Activated CD8-positive, alpha-beta memory T cell treated with anti-CD3 and anti-CD28 coated beads for 1 hour (primary cell): ENCODE measurements at places on chromosomes 11 and 22.

GRCh38 chr11:26045082-26045481, 286.8 kb upstream of the ANO3 start:
- no peak for DNase-seq

DNA sequence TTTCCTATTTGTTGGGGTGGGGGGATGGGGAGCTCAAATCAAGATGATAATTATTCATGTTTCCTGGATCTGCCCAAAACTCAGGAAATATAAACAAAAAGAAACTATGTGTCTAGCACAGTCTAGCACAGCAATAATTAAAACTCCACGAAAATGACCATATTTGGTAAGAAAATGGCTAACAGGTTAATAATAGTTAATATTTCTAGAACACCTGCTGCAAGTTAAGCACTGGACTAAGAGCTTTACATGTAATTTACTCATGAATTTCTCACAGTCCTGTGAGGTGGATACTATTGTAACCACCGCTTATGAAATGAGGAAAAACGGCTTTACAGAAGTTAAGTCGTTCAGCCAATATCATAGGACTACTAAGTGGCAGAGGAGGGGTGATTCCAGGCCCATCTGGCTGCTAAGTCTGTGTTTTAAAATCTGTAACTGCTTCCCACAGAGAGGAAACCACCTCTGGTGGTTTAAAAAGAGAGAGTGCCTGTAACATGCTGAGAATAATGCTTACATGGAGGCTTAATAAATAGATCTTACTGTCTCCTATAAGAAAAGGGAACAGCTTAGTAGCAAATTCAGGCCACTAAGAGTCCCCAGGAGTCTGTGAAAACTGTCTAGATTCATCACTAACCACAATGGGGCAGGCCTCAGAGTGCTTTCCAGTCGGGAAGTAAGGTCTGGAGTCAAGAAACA, 11.0 kb upstream of the AMOTL1 start:
- no peak for DNase-seq

DNA sequence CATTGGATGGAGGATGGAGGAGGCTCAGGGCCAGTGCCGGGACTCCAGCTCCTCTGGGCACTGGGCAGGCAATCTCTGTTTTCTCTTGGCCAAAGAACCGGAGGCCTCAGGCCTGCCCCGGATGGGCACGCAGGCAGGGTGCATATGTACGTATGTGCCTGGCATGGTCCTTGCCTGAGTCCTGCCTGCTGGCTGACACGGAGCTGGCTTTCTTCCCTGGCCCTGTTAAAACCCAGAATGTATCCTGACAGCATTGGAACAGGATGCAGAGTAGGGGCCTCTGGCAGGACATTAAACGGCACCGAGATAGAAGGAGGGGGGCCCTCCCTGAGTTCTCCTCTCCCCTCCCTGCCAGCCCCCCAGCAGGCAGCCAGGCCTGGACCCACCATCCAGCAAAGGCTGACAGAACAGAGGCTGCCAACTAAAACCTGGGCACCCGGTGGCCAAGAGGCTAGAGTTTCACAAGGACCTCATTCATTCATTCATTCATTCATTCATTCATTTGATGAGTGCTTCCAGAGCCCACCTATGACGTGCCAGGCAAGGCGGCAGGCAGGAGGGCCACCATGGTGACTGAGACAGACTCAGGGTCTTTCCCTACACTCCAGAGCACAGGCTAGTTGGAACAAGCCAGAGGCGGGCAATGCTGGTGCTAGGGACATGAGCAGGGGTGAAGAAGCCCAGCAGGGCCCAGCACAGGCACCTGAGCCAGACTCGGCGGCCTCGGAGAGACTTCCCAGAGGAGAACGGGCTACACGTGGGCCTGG, 28.8 kb downstream of the FLRT1 start:
- no peak for DNase-seq

DNA sequence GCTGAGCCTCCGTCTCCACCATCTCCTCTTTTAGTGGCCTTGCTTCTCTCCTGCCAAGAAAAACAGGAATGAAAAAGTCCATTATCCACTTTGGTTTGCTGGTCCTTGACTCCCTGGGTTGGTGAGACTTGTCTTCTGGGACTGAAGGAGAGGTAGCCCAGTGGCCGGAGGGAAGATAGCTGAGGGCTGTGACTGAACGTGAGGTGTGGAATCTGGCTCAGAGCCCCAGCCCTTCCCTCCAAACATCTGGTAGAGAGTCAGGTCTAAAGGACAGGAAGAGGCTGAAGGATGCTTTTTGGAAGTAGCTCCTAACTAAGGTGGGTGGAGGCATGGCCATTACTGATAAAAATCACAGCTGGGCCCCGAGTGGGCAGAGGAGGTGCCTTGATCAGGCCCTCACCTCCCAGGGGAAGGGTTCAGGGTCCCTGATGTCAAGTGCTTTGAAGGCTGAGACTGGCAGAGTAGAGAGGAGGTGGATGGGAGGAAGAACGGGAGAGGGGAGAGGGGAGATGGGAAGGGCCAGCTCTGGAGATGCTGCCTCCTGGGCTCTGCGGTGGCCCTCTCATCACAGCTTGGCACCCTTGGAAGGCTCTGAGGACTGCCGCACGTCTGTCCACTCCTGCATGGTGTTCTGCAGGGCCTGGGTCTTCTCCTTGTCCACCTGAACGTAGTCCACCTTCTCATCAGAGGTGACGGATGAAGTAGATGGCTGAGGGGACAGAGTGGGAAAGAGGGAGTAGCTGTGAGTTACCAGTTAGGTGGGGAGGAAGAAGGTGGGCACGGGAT, 30.2 kb downstream of the USP35 start:
- no peak for DNase-seq

GRCh38 chr11:87036756-87037449, 831 bp upstream of the TMEM135 start:
- no peak for DNase-seq

GRCh38 chr11:46808799-46809431, 37.2 kb downstream of the CKAP5 start:
- DNase-seq, result no peak

DNA sequence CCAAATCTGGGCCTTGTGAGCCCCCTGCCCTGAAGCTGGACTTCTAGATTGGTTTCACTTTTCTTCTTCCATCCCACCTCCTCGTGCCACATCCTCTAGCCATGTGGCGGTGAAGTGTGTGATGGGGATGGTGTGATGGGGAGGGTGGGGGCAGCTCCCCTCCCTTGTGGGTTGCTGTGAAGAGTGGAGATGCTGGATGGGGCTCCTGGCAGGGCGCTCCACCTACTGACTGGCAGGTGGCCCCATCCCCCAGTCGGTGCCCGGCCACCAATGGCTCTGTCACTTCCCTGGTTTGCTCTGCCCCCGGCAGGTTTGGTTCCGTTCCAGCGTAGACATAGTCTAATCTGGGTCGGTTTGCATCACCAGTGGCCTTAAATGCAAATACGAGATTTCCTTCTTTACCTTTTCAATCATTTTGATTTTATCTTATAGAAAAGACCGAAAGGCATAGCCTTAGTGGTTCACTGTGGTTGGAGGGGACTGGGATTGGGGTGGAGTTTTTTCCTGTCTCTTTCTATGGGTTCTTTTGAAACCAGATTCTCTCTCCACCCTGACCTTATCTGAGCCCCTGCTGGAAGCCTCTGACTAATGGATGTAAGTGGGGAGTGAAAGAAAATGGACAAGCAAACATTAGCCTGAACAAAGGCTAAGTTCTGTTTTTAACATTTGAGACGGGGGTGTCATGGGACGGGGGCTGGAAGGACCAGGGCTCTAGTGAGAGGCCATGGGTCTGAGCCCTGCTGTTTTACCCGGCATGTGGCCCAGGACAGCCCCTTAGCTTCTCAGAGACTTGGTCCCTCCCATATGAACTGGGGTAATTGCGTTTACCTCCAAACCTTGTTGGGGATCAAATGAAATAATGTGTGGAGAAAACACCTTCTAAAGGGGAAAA, 149.3 kb downstream of the CACNA1I start:
- no peak for DNase-seq

DNA sequence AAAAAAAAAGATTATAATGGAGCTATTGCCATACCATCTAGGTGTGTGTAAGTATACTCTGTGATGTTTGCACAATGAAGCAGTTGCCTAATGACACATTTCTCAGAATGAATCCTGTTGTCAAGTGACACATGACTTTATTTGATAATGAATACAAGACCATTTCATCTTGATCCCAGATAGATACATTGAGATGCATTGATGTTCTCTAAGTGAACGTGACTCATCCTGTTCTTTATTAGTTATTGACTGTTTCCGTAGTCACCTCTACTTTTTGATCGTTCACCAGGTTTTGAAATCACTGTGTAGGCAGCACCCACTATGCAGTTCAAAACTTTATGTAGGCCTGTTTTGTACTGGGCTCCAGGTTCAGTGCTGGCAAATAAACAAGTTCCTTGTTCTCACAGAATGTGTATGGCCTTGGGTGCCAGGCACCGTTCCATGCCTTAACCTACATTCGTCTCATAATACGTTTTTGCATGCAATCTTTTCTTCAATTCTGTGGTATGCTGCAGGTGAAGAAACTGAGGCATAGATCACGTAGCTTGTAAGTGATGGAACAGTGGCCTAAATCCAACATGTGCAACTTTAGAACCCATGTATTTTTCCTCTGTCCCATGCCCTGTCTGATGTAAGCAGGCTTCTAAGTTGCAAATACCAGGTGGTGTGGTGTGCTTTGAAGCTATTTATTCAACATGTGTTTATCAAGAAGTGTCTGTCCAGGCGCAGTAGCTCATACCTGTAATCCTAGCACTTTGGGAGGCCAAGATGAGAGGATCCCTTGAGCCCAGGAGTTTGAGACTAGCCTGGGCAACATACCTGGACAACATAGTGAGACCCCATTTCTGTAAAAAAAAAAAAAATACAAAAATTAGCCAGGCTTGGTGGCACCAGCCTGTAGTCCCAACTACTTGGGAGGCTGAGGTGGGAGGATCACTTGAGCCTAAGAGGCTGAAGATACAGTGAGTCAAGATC, 10.4 kb downstream of the SREBF2 start:
- no peak for DNase-seq
